NCI-H1048 (cell line): ENCODE measurements at places on chromosomes 6 and 20.

- no peak for DNase-seq
Observed at GRCh38 chr6:8082954-8083858, 19.0 kb upstream of the BLOC1S5 start.

DNA sequence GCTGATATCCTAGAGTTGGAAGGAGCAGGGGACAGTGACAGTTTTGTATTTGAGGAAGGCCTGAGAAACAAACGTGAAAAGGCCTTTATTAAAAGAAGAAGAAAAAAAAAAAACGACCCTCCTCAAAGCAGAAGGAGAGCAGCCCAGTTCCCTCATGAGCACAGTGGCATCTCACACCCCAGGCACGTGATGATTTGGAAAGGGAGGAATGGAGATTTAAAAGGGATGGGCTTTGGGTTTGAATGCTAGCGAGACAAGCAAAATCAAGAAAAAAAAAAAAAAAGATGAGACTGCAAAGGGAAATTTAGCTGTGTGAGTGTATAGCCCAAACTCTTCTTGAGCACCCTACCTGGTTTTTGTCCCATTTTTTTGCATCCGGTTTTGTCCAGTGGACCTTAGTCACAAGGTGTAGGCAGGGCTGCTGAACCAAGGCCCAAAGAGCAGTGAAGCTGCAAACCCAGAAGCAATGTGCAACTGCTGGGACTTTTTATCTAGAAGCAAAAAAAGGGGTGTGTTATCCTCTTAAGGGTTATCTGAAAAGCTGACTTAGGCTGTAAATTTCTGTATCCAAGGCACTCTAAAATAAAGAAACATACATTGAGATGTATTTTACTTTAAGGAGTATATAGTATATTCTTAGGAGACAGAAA lies 54.5 kb upstream of the RREB1 start:
- no peak for DNase-seq

DNA sequence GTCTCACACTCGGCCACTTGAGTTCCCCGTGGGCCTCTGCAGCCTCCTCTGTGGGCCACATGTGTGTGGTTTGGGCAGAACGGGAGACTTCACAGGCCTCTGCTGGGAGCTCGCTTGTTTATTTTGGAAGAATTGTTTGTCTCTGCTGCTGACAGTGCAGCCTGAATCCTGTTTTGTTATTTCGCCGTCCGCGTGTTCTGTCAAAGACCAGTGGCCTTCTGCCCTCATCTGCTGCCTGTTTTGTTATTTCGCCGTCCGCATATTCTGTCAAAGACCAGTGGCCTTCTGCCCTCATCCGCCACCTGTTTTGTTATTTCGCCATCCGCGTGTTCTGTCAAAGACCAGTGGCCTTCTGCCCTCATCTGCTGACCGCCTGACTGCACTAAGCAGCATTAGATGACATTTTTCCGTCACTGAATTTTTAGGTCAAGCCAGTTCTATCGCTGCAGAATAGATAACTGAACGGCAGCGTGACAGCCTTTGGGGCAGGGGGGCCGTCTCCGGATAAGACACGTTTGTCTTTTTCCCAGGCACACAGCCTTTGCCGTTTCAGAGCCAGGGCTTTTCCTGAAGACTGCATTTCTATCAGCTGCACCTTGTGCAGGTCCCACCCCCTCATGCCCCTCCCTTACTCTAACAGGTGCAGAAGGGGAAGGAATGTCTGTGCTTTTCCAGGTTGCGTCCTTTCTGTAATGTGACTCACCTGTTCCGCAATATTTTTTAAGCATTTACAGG lies 158.5 kb upstream of the AFDN start:
- no peak for DNase-seq

- no peak for DNase-seq
Observed at GRCh38 chr6:138145402-138145801, 16.3 kb upstream of the ARFGEF3 start.
